ENCODE measurements at places on chromosomes 3 and 15.

- DNase-seq: no peak
Observed at GRCh38 chr3:114775395-114775794, 371.7 kb downstream of the ZBTB20 start.

- no peak for DNase-seq
Observed at GRCh38 chr15:60973637-60974415, 255.3 kb downstream of the RORA start.

GRCh38 chr15:40929660-40930429 lies 705 bp downstream of the DLL4 start:
- no peak for DNase-seq

DNA sequence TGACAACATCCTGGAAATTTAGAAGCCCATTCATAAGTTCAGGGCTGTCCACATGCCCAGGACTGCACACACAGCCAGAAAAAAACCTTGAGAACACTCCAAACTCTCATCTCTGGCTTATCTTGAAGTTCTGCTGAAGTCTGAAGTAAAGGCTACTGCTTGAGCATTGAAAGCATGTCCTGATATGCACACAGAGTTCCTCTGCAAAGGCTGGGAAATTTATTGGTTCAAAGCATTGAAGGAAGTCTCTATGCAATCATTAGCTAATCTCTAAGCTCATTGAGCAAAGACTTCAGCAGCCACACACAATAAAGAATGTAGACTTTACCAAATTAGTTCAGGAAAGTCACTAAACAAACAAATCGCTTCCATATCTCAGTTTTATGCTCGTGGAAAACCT lies 162.0 kb upstream of the STT3B start:
- DNase-seq: no peak

DNA sequence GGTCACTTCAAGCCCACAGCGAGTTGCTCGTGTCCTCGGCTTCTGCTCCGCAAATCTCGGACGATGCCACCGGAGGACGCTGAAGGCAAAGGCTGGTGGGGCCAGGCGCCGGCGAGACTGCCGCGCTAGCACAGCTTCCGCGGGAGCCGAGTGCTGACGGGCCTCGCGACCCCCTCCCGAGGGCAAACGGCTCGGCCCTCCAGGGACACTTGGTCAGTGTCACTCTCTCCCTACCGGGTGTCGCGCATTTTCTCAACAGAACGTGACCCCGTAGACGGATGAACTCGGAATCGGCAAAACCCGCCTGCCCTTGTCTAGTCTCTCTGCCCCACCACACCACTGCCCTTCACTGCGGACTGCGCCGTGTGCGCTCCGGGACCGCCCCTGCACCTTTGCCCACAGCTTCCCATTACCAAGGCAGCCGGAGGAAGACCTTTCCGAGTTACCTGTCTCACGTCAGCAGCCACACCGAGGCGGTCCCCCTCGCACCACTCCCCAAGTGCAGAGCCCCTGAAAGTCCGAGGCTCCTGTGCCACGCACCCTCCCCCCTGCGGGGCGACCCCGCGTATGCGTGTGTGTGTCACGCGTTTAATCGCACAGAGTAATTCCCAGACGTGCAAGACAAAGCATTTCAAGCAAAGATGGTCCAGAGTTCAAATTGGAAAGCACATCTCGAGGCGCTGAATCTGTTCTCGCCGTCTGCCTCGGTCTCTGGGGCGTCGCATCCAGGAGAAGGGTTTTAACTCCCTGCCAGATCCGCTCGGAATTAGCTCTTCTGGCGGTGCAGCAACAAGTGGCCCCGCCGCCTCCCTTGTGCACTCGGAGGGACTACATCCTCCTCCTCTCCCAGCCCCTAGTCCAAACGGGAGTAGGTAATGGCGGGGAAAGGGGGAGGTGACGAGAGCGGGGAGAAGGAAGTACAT lies 245.0 kb upstream of the TOPAZ1 start:
- DNase-seq: no peak

GRCh38 chr3:175554801-175555200 lies 695.7 kb downstream of the NAALADL2 start:
- DNase-seq: no peak

- no peak for DNase-seq
Observed at GRCh38 chr15:69118089-69118488, 42.3 kb upstream of the GLCE start.

Data from stimulated activated CD8-positive, alpha-beta memory T cell treated with anti-CD3 and anti-CD28 coated beads, Interleukin-2, amount 100 ng/mL, for 1 hour (primary cell).